ENCODE measurements at places on chromosomes 7 and 10.

DNA sequence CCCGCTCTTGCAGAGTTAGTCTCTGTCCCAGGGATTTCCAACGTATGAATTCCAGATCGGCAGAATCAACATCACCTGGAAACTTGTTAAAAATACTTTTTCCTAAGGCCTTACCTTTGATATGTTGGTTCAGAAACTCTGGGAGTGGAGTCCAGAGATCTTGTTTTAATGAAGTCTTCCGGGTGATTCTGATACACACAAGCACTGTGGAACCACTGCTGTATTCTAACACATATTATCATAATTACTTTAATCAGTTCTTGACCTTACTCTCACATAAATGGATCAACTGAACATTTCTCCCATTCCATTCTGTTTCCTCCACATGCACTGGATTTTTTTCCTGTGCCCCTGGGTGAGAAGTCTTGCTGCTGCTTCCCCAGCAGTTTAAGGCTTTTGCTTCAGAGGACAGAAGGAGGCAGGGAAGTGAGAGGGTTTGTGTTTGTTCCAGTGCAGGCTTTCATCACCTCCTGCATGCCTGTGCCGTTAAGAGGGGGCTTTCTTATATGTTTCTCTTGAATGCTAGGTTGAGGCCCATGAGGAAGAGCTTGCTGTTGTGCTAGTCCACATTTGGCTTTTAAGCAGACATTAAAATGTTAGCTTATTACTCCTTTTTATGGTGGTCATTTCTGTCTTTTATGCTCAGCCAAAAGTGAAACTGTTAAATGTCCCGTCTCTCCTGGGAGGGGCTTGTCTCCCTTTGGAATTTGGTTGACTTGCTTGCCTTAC, 32.4 kb downstream of the CCSER2 start:
- DNase-seq, result no peak

- no peak for DNase-seq
Observed at GRCh38 chr10:119597405-119598186, 832 bp upstream of the TIAL1 start.

DNA sequence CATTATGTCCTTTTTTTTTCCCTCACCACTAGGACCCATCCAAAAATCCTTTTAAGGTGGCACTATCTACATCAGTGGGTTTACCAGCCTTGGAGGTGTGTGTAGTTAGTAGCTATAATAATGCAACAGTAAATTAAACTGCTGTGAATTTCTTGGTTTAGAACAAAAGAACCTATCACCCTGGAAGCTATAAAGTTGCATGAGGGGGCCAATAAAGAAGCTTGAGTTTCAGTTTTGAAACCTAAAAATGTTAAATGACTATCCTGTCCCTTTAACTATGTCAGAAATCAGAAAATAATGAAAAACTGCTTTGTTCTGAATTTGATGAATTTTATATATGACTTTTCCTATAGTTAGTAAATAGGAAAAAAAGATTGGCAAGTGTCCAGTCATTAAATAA, 80.2 kb downstream of the POLL start:
- no peak for DNase-seq

DNA sequence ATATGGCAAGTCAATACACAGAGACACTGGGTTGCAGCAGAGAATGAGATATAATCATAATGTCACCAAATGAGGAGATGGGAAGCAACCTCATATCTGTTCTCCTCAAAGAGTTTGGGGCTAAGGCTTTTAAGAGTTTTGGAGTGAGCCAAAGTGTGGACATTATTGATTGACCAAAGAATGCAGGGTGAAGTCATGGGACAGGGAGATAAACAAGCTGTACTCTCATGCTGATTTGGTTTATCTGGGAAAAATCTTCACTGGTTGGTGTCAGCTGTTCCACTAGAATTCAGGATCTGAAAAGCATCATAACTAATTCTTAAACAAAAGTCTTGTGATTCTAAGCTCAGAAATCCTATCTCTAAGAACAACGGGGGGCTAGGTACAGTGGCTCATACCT, 585.9 kb upstream of the NRP1 start:
- no peak for DNase-seq

DNA sequence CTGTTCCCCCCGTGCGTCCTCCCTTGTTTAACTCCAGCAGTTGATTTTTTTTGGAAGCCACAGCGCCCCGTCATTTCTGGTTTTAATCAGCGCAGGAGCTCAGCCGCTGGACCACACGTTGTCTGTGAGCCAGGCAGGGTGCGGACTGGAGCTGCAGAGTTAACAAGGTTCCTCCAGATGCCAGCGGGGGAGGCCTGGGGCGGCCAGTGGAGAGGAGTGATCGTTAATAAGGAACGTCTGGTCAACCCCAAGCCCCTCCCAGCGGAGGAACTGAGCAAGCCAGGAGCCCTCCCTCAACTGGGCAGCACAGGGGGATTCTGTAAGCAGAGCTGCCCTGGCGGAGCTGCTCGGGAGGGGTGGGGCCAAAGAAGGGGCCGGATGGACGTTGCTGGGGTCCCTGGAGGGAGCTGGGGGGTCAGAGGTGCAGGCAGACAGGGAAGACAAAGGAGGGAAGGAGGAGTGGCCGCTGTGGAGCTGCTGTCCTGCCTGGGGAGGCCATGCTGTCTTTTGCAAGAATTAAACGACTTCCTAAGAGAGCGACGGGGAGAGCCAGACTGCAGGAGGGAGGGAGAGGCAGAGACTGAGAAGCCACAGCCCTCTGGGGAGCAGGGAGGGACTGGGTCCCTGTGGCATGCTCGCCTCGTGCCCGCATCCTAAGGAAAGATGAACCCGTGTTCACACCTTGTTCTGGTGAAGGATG, 537.1 kb upstream of the FOXK1 start:
- DNase-seq, result no peak

DNA sequence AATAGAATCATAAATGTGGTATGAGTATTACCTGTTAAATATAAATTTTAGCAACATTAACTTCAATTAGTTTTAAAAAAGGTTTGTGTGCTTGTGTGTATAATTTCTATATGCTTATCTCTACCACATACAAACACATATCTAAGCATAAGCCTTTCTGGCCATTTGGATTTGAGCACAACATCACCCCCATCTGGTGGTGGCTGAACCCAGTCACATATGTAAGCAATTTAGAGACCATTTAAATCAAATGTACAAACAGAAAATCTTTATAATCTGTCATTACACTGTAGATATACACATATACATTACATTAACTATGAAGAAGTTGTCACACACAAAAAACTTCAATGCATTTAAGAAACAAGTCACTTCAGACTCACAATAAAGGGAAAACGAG, 31.7 kb downstream of the GPR22 start:
- peak; percentile 29 for DNase-seq

- DNase-seq, result peak; percentile 13
Observed at GRCh38 chr10:116849248-116850057, at the start of gene ENO4. Gene ENO4 (plus strand): TSS chr10:116849499. CDS start chr10:116849567, 68 bp downstream.

DNA sequence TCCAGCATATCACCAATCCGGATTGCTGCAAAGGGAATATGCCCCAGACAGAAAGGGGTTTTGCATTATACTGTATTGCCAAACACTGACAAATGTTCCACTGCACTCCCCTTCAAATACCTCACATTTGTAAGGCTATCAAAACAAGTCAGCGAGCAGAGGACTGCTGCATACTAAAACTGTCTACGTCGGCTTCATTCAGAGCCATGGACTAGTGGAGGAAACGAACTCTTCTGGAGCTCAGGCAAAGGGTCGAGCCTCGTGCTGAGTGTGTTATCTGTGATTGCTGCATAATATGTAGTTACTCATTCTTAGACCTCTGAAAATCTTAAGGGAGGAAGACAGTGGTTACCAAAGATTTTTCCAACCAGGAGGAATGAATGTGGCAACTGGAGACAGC, 200.2 kb downstream of the DYNC1I1 start:
- DNase-seq, result no peak

GRCh38 chr7:29843726-29844125, 37.4 kb downstream of the WIPF3 start:
- no peak for DNase-seq

- DNase-seq, result no peak
Observed at GRCh38 chr7:124113045-124113444, 80.2 kb upstream of the TMEM229A start.

GRCh38 chr7:2019711-2020511, 212.8 kb downstream of the MAD1L1 start:
- peak; percentile 97 for DNase-seq

- no peak for DNase-seq
Observed at GRCh38 chr7:66088861-66089838, 13.5 kb downstream of the ASL start.

- DNase-seq, result no peak
Observed at GRCh38 chr7:70456719-70457118, 675.2 kb upstream of the GALNT17 start.
